Iris pigment epithelial cell (primary cell): ENCODE measurements at places on chromosomes 11 and 22.

GRCh38 chr11:65776196-65776595, 4.6 kb downstream of the AP5B1 start:
- DNase-seq, result peak; percentile 56

GRCh38 chr22:49364398-49364797, 463.3 kb downstream of the BRD1 start:
- DNase-seq, result no peak

DNA sequence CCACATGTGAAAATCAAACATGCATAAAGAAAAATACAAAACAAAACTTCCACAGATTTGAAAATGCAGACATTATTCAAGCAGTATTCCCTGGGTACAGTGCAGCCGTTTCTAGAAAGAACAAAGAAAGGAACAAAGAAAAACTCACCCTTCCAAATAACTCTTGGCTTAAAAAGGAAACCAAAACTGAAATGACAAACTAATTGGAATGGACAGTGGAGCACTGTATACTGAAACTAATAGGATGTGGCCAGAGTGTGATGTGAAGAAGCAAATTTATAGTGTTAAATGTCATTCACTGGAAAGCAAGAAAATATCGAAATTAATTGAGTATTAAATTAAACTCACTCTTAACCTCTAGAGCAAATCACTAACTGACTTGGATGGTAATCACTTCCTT, 55.4 kb downstream of the QSER1 start:
- DNase-seq, result no peak

DNA sequence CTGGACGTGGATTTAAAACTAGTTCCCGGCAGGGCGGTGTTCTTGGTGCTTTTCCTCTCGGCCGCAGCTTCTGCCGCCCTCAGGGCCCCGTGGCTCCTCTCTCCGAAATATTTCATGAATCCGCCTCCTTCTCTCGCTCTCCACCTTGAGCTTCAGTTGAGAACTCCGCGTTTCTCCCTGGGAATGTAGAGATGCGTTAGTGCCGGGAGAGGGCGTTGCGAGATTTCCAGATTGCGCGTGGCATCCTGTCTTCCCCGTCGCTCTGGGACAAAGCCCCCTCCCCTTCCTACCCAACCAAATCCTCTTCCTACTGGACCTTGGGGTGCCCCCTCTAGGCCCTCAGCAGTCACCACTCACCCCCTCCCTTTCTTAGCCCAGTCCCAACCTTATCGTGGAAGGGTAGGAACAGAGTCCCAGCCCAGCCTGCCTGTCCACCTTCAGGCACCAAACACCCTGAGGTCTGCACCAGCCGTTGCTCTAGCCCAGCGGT, 15.5 kb upstream of the RAC2 start:
- peak; percentile 65 for DNase-seq

GRCh38 chr11:9459667-9460321, 1.0 kb upstream of the ZNF143 start:
- peak; percentile 67 for DNase-seq

DNA sequence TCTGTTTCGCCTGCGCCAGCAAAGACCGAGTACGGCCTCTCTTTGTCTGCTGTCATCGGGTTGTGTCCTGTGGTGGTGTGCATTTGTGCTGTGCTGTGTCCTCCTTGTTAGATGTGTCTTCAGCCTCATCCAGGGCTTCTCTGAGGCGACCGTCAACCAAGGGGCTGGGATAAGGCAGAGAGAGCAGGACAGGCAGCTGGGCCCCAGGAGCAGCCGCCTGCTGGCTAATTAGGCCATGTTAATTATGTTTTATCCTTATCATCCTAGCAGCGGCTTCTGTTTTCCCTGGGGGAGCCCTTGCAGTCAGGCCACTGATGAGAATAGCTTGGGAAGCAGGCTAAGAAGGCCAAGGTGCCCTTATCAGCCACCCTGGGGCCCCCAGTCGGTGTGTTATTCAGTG, 40.7 kb upstream of the TTC12 start:
- DNase-seq, result no peak

- DNase-seq, result no peak
Measured at GRCh38 chr22:33650244-33650643, 270.0 kb downstream of the LARGE1 start.

DNA sequence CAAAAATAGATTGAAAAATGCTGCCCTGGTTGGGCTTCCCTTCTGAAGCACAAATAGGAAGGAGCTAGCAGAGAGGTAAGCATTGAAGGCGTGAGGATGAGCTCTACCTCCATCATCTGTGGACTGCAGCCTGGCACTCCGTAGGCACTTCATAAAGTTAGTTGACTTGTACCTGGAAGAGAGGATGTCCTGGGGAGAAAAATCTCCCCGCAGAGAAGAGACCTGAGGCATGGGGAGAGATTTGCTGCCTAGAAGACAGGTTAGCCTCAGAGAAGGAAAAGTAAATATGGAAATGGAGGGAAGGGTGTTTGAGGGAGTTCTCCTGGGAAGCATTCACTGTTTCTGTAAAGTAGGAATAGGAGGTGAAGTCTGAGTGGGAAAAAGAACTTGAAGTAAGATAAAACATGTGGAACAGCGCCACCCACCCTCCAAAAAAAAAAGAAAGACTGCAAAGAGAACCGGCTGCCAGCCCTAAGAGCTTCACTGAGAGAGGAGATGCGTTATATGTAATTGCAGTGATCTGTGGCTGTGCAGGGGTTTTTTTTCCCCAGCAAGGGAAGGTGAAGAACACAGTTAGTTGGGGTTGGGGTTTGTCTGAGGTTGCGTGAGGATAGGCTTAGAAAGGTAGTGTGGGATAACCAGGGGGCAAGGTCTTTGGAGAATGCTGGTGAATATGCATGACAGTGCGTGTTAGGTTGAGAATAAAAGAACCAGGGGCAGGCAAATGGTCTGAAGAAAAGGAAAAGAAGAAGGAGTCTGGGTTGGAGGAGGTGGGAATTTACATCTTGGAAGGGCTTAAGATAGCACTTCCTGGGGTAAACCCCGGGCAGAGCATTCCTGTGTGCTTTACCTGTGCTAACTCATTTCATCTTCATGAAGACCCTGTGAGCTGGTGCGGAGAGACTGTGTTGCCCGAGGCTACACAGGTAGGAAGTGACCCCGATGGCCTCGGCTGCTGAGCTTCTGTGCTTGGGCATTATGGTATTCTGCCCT, 16.0 kb downstream of the TNRC6B start:
- no peak for DNase-seq

DNA sequence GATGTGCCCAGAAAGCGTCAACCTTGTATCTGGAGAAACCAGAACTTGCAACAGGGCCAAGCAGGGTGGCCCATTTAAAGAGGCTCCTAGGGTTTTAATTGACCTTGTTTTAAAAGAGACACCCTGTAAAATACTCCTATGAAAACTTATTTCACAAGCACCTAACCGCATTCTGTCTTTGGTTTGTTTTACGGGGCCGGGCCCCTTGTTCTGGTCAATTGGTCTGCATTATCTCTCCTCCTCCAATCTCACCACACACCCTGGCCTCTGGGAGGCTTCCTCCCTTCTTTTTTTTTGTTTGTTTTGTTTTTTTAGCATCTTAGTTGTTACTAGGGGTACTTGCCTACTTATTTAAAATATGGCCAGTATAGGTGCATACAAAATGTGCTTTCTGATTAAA, 4.7 kb downstream of the EHF start:
- no peak for DNase-seq

DNA sequence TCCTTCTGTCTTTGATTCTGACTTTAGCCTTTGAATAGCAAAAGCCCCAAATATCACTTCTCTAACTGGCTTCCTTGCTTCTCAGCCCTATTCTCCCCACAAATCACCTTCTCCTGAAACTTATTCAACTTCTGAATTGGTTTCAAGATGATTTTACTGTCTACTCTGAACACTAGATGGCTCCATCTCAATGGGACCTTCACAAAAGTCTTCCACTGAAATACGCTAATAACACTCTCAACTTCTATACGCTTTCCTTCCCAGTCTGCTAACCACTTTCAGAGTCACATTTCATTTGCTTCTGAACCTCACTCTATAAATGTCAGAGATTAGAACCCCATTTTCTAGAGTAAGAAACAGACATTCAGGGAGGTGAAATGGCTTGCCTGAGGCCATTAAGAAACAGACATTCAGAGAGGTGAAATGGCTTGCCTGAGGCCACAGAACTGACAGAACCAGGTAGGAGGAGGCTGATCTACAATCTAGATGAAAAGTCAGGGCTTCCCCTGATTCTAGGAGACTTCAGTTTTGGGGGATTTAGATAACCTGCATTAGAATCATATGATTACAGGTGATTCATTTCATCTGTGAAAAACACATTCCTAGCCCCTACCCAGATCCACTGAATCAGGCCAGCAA, 20.6 kb downstream of the MORC2 start:
- DNase-seq, result peak; percentile 61

GRCh38 chr11:10803676-10804075, 5.0 kb downstream of the EIF4G2 start:
- no peak for DNase-seq

DNA sequence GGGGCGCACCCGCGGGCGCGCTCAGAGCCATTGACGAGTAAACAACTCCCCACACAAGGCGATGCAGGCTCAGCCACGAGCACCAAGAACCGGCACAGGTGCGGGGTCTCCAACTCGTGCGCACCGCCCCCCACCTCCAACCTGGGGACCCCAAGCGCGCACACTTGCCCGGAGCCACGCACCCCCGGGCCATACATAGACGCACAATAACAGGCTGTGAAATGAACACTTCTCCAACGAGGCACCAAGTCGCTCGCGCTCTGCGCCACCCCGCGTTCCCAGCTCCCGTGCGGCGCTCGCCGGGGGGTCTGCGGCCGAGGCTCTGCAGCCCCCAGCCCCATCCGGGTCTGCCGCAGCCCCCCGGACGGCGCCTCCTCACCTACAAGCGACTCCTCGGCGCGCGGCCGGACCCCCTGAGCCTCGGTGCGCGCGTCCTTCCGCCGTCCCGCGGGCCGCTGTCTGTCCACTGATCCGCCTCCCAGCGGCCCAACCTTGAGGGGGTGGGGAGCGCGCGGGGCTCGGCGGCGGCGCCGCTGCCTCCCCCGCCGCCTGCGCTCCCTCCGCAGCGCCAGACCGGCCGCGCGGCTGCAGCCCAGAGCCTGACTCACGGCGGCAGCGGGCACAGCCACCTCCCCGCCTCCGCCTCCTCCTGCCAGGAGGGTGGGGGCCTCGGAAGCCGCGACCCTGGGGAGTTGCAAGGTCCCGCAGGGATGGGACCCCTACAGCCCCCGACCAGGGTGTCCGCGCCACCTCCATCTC, 1.6 kb downstream of the IFITM10 start:
- no peak for DNase-seq

GRCh38 chr11:10322830-10323792, 18.2 kb downstream of the ADM start:
- peak; percentile 93 for DNase-seq

GRCh38 chr11:534396-535209, 773 bp downstream of the HRAS start:
- DNase-seq, result no peak

DNA sequence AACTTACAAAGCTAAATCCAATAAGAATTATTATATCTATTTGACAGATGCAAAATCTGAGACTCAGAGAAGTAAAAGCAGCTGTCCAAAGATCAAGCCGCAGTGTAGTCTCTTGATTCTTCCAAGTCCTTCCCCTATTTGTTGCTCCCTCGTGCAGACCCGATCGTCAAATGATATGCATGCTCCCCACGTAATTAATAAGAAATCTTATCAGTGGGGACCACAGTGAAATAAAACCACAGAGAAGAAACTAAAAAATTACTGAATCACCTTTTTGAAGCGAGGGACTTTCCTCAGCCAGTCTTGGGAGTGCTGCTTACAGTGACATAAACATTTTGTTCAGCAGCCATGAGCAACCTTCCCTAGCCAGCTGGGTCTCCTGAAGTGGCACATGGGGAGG, 64.6 kb downstream of the SERGEF start:
- DNase-seq, result no peak

GRCh38 chr22:28002863-28003565, 84.0 kb upstream of the PITPNB start:
- peak; percentile 59 for DNase-seq

- peak; percentile 47 for DNase-seq
Measured at GRCh38 chr11:20443596-20443995, 56.1 kb downstream of the PRMT3 start.

- DNase-seq, result peak; percentile 64
Measured at GRCh38 chr11:86800076-86800959, at the start of gene PRSS23. Gene PRSS23, plus strand, starts transcription at chr11:86800542. Its CDS starts 7,102 bp downstream, at chr11:86807644.
